ENCODE measurements at places on chromosomes 6 and 20.

GRCh38 chr6:45789238-45789637 is 226.4 kb downstream of the CLIC5 start:
- DNase-seq: no peak

DNA sequence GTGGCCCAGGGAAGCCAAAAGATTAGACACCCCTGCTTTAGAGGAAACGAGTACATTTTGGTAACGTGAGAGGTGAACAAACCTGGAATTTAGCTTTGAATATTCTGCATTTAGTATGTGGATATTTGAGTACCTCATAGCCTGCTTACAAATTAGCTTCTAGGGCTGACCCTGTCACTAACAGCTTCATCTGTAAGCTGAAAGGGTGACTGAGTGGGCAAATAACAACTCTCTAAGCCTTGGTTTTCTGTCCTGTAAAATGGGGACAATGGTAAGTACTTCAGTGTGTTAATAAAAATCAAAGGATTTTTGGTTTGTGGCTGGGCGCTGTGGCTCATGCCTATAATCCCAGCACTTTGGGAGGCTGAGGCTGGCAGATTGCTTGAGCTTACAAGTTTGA is 8.4 kb upstream of the GUCA1B start:
- no peak for DNase-seq

DNA sequence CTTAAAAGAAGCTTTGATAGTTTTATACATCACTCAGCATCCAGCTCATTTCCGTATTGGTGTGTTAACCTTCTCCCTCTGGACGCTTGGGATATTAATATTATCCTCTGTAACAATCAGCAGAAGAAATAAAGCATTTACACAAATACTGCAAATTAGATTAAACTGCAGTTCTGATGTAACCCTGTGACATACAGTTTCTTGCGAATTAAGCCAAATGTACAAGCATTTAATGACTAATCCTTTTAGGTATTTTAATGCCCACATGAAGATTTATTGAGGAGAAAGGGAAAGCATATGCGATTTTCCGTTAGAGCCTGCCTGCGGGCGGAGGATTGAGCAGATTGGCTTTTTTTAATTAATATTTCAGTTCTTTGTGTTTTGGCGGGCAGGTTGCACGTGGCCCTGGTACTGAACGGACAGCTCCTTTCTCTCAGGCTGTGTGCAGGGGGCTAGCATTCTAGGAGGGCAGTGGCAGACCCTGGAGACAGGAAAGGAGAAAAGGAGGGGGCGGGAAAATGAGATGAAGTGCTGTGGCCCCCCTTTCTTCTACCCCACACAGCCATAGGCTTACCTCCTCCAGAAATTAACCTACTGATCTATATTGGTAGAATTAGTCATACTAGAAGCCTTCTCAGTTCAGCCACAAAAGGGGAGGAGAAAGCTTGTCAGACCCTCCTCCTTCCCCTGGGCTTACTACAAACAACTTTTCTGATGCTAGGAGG is 14.1 kb upstream of the TFAP2D start:
- DNase-seq: no peak

GRCh38 chr20:49318430-49319207 is 40.8 kb upstream of the ZNFX1 start:
- DNase-seq: no peak

- no peak for DNase-seq
Observed at GRCh38 chr20:63408684-63409046, 47.5 kb upstream of the CHRNA4 start.

- DNase-seq: no peak
Observed at GRCh38 chr20:58708246-58708931, 15.8 kb downstream of the NPEPL1 start.

GRCh38 chr6:3176562-3177355 is 19.4 kb upstream of the TUBB2A start:
- peak; percentile 63 for DNase-seq

- no peak for DNase-seq
Observed at GRCh38 chr6:112202639-112203341, 51.6 kb downstream of the LAMA4 start.

DNA sequence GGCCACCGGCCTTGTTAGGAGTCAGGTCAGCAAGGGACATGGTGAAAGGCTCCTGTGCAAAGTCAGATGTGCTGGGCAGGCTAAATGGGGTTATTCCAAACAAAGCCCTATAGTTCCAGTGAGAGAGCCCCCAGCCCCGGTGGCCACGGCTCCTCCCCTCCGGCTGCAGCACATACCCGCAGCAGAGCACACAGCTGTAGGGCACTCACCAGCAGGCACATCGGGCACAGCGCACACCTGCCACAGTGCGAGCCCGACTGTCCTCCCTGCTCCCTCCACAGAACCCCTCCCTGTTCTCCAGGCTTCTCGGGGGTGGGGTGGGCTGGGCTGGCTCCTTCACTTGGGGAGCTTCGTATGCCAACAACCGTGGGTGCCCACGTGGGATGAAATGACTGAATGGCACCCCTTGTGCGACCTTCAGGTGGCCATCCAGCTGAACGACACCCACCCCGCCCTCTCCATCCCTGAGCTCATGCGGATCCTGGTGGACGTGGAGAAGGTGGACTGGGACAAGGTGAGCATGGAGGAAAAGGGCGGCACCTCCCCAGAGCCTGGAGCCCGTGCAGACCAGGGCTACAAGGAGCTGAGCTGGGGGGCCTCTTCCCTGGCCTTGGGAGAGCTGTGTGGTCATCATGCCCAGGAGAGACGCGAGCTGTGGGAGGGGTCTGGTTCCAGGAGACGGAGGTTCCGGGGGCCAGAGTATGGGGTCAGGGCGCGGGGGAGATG is 30.9 kb downstream of the PYGB start:
- no peak for DNase-seq

DNA sequence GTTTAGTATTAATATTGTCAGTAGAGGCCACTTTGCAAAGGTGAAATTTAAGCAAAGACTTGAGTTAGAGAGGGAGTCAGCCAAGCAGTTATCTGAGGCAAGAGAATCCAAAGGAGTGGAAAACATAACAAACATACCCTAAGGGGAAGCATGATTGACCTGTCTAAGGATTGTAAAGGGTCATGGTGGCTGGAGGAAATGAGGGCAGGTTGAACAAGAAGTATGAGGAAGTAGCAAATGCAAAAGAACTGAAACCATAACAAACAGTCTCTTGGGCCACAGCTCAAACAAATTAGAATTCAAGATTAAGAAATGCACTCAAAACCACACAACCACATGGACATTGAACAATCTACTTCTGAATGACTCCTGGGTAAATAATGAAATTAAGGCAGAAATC is 103.2 kb downstream of the FBXO5 start:
- DNase-seq: no peak
